ENCODE measurements at places on chromosomes 13 and 19.

DNA sequence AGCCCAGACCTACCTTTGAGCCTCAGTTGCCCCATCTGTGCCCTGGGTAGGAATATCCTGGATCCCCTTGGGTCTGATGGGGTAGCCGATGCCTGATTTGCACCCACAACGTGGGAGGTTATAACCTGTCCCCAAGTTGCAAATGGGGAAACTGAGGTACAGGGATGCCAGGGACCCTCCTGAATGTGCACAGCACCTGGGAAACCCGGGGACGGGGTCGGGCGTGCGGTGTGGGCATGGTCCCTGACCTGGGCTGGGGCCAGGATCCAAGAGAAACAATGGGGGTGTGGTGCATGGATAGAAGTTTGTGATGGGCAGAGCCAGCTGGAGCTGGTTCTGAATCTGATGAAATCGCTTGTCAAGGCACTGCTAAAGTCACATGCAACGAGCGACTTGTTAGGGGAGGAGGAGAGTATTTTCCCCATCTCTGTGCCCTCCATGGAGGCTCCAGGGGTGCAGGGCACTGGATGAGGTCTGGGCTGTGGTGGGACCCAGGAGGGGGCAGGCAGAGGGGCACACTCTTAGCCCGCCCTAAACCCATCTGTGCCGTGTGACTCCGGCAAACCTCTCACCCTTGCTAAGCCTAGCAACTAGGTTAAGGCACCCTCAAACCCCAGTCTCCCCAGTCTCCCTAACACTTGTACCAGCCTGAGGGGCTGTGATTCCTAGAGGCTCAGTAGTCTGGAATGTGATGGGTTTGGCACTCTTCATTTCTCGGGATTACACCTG lies 749 bp downstream of the GDF15 start:
- DNase-seq, result no peak

DNA sequence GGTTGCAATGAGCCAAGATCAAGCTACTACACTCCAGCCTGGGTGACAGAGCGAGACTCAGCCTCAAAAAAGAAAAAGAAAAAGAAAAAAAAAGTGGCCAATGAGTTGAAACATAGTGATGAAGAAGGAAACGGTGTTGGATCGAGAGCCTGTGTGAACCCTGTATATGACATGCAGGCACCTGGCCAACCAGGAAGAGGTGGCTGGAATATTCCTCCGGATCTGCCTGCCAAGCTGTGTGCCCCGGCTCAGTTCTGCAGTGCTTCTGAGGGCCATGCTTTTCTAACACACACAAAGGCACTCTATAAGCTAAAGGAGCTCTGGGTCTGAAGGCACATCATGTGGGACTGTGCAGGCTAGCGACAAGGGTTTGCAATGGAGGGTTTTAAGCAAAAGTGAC lies 3.7 kb upstream of the ZNF444 start:
- no peak for DNase-seq

DNA sequence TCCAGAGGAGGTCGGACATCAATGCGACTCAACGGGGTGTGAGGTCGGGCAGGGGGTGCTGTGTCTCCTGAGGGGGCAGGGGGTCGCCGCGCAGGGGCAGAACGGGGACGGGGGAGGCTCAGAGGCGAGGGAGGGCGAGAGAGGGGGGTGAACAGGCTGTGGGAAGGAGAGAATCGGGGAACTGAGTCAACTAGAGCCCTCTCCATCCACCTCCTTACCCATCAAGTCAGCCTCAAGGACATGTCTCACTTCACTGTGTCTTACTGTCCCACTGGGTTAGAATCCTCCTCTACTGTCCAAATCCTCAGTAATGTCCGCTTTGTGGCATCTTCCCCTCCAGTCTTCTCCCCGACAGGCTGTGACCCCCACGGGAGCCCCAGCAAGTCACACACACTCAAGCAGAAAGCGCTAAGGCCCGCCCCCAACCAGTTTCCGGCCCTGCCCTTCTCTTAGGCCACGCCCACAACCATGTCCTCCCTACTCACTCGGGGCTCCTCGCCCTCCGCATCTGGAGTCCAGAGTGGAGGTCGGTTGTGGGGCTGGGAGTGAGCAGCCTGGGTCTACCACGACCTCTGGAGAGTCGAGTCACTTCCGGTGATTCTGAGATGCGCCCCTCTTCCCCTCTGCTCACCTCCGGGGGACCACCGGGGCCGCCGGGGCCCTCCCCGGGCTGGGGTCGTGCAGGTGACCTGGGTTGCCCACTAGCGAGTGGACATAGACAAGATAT lies 9.3 kb downstream of the PLEKHA4 start:
- DNase-seq, result peak; percentile 67

- DNase-seq, result peak; percentile 35
Observed at GRCh38 chr19:17778251-17778967, 16.5 kb upstream of the B3GNT3 start.

DNA sequence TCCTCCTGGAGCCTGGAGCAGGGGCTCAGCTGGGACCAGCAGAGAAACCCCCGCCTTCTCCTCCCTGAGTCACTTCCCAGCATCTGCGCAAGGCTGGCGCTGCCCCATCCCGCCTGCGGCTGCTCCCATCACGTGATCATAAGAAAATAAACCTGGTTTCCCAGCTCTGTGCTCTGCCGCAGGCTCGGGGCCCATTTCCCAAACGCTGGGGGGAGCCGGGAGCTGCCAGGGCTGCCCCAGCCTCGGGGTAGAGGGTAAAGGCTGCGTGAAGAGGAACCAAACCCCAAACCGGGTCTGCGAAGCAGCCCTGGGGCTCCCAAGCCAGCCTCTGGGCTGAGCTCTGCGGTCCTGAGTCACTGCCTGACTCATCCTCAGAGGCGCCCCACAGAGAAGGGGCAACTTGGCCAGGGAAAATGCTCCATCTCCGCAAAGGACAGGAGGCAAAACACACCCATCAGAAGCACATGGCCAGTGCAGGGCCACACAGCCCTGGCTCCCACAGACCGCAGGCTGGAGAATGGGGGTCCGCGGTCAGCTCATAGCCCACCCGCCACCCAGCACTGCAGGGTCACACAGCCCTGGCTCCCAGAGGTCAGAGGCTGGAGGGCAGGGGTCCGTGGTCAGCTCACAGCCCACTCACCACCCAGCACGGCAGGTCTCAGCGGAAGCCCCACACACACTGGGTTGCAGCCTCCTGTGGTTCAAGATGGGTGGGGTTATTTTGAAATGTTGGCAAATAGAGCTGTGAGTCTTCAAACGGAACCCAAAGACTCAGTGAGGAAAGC lies 67.1 kb downstream of the RASA3 start:
- peak; percentile 71 for DNase-seq

GRCh38 chr19:44647144-44647543 lies 3.4 kb downstream of the PVR start:
- DNase-seq, result no peak

DNA sequence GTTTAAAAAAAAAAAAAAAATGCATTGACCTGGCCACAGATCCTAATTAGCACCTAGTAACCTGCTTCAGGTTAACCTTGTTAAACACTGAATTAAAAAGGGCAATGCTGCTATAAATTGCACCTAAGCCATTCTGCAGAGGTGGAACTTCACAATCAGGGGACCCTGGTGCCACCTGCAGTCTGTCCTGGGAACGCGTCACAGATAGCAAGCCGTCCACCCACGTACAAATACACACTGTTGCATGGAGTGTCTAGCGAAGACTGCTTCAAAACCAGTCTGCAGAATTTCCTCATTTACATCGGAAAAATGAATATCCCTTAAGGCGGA lies 169.3 kb downstream of the COL4A1 start:
- no peak for DNase-seq

GRCh38 chr13:94712812-94713560 lies 641 bp upstream of the SOX21 start:
- DNase-seq, result no peak

DNA sequence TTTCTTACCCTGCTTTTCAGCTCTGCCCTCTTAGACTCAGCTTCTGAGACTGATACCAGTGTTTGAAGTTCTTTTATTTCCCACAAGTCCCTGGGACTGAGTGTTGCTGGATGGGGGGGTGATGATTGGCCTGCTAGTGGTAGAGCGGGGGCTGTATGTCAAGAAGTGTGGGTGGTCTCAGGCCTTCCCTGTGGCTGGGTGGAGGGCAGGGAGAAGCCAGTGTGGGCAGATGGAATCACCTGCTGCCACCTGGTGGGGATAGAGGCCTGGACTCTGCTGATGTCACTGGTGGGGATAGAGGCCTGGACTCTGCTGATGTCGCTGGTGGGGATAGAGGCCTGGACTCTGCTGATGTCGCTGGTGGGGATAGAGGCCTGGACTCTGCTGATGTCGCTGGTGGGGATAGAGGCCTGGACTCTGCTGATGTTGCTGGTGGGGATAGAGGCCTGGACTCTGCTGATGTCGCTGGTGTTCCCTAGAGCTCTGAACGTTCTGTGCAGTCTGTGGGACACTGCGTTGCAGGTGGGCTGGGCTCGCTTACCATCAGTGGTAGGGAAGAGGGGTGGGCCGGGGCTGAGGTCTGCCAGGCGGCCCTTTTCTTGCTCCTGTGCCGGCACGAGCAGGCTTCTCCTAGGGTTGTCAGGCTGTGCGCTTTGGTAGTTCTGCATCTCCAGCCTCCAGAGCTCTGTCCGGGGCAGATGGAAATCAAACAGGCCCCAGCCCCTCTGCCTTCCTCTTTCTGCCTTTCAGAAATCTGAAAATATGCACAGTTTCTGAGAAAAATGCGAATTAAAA lies 101.3 kb downstream of the ARHGEF7 start:
- peak; percentile 18 for DNase-seq

DNA sequence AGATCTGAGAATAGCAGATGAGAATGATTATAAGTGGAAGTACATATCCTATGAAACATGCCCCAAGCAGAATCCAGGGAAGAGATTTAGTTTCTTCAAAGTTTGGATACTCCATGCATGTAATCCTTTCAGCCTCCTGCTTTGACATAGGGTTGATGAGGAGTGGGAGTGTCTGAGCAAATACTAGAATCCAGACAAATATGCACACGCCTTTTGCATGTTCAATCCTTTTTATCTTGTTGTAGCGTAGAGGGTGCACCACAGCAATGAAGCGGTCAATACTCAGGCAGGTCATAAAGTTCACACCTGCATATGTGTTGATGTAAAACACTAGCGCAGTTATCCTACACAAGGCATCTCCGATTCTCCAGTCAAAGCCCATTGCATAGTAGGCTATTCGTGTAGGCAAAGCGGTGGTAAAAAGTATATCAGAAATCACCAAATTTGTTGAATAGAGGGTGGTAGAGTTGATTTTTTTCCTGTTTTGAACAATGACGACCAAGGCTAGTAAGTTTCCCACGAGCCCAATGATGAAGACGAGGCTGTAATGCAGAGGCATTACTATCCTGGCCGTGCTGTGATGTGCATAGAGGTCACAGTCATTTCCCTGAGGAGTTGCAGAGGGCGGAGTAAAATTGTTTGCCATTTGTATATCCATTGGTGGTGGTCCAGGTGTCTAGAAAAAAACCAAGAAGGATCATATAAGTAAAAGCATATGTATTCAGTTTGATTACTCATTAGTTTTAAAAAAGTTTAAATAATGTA lies 11.5 kb downstream of the GPR183 start:
- DNase-seq, result no peak

DNA sequence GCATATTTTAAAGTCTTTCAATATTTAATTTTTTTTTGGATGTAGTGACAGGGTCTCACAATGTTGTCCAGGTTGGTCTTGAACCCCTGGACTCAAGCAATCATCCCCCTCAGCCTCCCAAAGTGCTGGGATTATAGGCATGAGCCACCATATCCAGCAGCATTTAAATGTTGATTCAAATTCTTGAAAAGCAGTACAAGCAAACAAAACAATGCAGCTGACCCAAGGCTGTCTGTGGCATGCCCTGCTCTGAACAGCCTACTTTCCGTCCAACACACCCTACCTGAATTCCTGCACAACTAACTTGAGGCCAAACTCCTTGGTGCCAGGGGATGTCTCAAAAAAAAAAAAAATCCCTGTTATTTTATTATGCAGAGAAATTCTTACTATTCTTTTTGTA lies 23.0 kb downstream of the NEK5 start:
- DNase-seq, result no peak

DNA sequence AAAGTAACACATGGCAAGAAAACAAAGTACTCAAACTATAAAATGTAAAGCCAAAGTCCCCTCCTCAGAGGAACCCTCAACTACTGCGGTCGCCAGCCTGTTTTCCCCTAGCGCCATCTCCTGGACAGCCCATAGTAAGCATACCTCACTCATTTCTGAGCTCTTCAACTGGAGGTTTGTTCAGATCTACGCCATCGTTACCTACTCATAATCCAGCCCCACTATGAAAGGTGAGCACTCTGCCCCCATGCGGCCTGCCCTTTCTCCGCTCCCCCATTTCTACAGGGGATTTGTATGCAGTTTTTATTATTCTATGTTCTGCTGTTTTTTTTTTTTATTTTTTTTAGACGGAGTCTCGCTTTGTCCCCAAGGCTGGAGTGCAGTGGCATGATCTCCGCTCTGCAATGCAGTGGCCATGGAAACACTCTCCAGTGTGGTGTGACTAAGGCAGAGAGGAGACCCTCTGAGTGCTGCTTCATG lies 26.2 kb downstream of the OPA3 start:
- DNase-seq, result peak; percentile 31

- no peak for DNase-seq
Observed at GRCh38 chr13:61414686-61415057, 977 bp downstream of the PCDH20 start.

GRCh38 chr13:110448677-110449076 lies 112.8 kb downstream of the RAB20 start:
- DNase-seq, result no peak

Measured in stimulated activated CD8-positive, alpha-beta memory T cell treated with anti-CD3 and anti-CD28 coated beads, Interleukin-4, amount 100 ng/mL, for 24 hours (primary cell).